Lung (tissue), 17 donors: ENCODE measurements at places on chromosomes 5 and 9. TPM values are rescaled to one million over a fixed set of nuclear protein-coding genes. Genes with fewer than 3 reads are reported as not detected.

DNA sequence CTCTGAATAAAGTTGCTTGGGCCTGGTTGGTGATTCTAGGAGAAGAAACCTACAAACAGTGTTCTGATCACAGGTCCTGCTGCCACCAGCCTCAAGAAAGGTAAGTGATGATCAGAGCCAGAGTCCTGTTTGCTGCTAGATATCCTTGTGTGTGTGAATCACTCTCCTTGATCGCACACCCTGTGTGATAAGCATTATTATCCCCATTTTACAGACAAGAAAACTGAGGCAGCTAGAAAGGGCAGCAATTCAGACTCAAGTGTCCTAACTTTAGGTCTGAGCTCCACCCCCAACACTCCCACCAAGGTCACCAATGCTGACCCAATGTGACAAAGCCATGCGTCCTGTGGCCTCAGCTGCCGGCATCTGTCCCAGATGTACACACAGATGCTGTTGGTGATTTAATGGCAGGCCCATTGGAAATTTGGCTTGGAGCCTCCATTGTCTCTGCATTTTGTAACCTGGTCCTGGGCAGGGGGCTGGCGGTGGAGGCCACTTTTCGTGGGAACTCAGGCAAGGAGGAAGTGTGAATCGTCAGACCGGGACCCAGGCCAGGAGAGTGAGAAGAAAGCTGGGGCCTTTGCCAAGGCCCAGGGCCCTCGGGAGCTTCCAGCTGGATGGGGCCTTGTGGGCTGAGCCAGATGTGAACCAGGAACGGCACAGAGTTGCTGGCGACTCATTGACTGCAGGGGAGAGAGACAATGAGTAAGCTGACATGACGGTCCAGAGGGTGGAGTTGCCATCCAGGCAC, 29.8 kb upstream of the GGTA1 start:
- DNase-seq = peak; percentile 93

GRCh38 chr9:80191108-80191507, 619.3 kb downstream of the TLE4 start:
- no peak for DNase-seq

- no peak for DNase-seq
Observed at GRCh38 chr9:38086496-38086895, 17.5 kb upstream of the SHB start.

DNA sequence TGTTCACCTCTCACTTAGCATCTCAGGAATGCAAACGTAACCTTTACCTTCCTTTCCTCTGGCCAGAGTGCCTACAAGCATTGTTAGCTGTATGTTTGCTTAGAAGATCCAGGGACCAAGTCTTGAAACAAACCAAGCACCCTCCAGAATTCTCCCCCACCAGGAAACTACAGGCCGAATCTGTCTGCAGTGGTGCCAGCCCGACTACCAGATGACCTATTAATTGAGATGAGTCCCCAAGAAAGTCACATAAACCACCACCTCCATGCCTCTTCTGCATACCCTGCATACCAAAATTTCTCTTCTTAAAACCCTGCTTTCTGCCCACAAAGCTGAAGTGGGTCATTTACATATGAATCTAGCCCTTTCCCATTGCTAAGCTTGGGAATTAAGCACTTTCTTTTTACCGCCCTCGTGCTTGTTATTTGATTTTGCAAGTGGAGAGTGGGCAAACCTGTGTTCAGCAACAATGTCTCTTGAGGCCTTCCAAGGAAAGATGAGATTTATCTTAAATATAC, 1239.1 kb downstream of the CDH12 start:
- no peak for DNase-seq

GRCh38 chr5:35815089-35815936, 41.4 kb upstream of the IL7R start:
- no peak for DNase-seq

GRCh38 chr5:40774623-40775022, 18.9 kb upstream of the TTC33 start:
- DNase-seq = no peak

- no peak for DNase-seq
Observed at GRCh38 chr5:159139802-159140201, 40.1 kb upstream of the EBF1 start.

Gene ZNF367
- total RNA-seq = 3.1 TPM

DNA sequence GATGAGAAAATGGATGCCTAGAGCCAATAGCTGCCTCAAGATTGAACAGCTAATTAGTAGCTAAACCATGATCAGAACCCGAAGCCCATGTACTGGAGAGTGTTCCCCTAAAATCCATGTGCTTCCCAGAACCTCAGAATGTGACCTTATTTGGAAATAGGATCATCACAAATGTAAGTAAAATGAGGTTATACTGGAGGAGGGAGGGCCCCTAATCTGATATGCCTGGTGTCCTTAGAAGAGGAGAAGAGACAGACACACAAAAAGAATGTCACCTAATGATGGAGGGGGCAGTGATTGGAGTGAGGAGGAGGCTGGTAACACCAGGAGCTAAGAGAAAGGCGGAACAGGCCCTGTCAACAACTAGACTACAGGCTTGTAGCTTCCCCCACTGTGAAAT, 41.3 kb upstream of the FBP1 start:
- no peak for DNase-seq

Gene FRMPD1
- 0.06 TPM for total RNA-seq

- no peak for DNase-seq
Observed at GRCh38 chr5:139068494-139069151, 129.5 kb downstream of the SIL1 start.

DNA sequence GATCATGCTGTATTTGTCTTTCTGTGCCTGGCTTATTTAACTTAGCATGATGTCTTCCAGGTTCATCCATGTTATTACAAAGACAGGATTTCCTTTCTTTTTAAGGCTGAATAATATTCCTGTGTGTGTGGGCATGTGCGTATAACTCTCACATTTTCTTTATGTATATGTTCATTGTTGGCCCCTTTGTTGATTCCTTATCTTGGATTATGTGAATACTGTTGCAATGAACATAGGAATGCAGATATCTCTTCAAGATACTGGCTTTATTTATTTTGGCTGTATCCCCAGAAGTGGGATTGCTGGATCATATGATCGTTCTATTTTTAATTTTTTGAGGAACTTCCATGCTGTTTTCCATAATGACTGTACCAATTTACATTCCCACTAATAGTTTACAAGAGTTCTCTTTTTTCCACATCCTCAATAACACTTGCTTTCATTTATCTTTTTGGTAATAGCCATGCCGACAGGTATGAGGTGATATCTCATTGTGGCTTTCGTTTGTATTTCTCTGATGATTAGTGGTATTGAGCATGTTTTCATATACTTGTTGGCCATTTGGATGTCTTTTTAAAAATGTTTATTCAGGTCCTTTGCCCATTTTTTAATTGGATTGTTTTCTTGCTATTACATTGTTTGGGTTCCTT, 38.0 kb downstream of the CREBRF start:
- DNase-seq = peak; percentile 79

- no peak for DNase-seq
Observed at GRCh38 chr9:117290856-117291622, 123.8 kb downstream of the ASTN2 start.

- no peak for DNase-seq
Observed at GRCh38 chr5:67063055-67063454, 133.5 kb downstream of the CD180 start.

Gene RGS7BP
- 2.6 TPM for total RNA-seq

DNA sequence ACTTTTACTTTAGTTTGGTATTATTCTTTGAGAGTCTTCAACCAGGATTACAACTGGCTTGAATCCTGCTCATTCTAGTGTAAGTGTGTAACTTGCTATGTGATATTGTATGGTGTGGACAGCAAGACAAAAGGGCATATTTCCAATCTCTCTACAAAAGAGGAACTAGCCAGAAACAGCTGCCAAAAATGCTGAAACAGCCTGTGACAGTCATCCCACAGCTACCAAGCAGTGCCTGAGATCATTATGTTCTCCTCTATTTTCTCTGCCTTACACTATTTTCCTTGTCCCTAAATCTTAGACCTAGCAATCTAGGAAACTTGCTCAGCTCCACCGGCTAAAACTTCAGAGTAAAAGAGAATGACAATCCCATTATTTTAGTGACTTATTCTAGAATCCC, 42.8 kb downstream of the WDR41 start:
- peak; percentile 78 for DNase-seq

GRCh38 chr9:89412541-89412940, 85.4 kb downstream of the SEMA4D start:
- no peak for DNase-seq

Gene MAMDC4
- total RNA-seq = 5.6 TPM

Gene SLC27A6
- total RNA-seq = 0.83 TPM

Gene SPATA31D4
- not detected for total RNA-seq

DNA sequence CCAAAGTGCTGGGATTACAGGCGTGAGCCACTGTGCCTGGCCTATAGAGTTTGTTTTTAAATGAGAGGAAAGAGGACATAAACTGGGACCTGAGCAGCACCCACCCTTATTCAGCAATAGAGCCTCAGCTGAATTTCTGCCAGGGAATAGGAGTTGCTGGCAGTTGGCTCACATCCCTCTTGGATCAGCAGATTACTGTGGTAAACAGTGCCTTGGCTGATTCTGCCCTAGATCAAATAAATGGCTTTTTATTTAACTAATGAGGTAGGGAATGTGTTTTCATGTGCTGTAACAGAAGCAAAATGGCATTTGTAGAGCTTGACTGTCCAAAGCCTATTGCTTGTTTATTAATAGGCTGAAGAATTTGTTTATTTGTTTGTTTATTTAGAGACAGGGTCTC, 2.1 kb downstream of the ARHGEF37 start:
- DNase-seq = no peak

Gene PCDHGC4
- total RNA-seq = 8.7 TPM
